ENCODE measurements at places on chromosomes 1 and 21.

DNA sequence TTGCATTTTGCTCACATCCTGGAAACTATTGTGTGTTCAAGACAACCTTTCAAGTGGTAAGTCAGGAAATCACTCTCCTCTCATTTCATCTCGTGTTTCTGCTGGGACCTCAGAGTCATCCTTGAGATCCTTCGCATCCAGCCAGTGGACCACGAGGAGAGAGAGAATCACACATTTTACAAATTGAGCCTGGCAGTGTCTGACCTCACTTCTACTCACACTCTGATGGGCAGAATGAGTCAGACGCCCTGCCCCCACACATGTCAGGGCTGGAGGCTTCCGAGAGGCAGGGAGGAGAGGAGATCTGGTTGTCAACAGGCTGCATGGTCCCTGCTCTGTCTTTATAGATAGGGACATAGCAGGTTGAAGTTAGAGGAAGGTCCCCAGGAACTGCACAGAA lies 509.7 kb downstream of the AJAP1 start:
- no peak for DNase-seq

DNA sequence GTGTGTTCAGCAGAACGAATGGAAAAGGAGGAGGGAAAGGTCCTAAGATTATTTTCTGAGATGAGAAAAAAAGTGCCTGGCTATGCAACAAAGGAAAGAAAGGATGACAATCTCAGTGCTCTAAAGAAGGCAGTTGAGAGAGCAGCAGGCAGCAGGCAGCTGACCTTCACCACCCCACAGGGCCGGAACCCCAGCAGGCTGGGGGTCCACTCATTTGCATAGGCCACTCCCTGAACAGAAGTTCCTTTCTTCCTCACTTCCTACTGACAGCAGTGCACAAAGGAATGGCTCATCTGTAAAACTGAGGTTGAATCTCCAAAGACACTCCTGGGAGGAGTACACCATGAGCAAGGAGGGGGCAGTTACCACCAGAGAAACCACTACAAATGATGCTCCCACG lies 41.4 kb upstream of the TNR start:
- no peak for DNase-seq

DNA sequence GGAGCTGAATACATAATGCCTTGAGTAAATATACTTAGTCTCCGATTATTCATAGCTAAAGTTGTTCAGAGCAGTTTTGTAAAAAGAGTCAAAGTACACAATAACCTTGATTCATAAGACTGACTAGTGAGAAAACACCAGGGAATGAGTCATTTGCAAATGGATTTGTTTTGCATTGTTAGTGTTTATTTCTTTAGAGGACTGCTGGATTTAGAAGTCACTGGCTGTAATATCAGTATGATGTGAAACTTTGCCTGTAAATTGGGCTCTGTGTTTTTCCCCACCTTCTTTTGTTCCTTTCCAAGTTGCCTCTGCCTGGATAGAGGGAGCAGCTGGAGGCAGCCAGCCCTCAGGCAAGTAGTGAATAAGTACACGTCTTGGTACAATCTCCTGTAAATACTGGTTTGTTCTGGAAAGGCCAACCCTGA lies 474.7 kb downstream of the NUF2 start:
- peak; percentile 10 for DNase-seq

DNA sequence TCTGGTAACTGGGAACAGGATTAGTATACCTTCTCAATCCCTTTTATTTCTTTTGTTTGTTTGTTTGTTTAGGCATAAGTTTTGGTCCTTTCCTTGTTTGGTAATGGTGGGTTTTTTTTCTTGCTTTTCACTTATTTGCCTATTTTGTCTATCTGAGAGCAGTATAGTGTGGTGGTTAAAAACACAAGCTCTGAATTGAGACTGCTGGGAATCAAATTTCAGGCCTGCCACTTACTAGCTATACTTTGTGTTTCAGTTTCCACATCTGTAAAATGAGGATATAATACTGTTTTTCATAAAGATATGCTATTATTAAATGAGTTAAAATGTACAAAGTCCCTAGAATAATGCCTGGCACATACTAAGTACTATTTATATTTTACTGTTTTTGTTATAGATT lies 81.6 kb upstream of the IVNS1ABP start:
- no peak for DNase-seq

- no peak for DNase-seq
These were observed 58.7 kb upstream of the GOLT1A start for GRCh38 chr1:204272505-204272904.

- DNase-seq, result no peak
These were observed 12.4 kb upstream of the CREG1 start for GRCh38 chr1:167565922-167566321.

DNA sequence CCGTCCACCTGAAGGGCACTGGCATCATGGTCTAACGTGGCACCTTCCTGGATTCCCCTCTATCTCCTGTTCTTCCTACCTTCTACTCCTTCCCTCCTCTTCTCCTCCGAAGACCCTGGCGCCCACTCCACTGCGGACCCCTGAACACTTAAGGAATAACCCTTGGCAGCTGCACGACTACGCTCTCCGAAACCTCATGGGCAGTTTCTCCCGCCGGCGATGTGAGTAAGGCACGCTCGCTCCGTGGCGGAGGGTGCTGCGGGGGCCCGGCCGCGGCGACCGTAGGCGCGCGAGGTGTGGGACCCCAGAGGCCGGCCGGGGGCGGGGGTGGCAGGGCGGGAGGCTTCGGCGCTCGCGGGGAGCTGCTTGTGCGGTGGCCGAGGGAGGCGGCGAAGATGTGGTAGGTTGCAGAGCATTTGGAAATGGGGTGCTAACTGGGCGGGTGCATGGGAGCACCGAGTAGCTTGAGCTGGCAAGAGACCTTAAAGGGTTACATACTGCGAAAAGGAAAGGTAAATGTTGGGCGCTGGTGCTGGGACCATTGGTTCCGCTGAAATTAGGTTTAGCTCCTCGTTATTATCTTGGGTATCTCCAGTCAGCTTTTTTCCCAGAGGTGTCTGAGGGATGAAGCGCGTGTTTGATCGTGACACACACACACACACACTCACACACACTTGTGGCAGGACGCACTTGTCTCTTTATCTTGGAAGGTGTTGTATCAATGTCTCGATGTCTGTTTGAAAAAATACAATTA lies 876 bp downstream of the LRRC7 start:
- no peak for DNase-seq

DNA sequence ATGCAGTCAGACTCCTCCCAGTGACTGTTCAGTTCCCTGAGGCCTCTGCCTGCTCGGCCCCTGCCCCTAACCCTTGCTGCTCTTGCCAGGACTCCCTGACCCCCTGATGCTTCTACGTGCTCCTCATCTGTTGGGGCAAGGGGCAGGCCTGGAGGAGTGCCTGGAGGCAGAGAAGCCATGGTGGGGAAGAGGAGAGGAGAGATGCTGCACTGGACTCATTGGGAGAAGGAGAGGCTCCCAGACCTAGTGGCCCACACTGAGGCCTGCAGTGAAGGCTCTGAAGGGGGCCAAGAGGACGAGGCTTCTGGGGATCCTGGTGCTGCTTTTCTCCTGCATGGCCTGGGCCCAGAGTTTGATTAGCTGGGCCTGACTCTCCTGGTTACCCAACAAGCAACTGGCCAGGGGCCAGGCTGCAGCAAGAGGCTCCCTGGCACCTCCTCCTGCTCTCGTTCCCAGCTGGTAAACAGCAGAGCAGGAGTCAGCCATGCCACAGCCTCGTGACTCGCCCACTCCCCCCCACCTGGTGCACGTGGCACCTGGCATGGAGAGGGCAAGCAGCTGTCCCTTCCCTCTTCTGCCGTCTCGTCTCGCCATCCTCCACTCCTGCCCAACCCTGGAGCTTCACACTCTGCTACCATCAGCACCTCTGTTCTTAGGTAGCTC lies 847 bp upstream of the RORC start:
- peak; percentile 98 for DNase-seq

- DNase-seq, result no peak
These were observed 26.9 kb downstream of the RAD54L start for GRCh38 chr1:46274225-46275029.

DNA sequence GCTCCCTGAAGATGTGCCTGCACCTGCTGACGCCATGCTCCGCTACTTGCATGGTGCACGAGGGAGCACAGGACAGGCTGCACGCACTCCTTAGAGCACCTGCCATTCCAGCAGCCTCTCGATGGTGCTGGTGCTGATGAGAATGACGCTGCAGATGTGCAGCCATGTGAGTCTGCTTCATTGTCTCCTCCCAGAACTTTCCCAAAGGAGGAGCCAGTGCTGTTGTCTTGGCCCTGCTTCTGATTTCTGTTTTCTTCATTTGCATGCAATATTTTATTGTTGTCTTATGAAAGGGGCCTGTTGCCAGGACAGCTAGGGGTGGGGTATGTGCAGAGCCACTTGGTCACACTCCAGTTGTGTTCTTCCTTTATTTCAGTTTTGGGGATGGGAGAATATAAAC lies 70.1 kb downstream of the PCBP3 start:
- DNase-seq, result no peak

DNA sequence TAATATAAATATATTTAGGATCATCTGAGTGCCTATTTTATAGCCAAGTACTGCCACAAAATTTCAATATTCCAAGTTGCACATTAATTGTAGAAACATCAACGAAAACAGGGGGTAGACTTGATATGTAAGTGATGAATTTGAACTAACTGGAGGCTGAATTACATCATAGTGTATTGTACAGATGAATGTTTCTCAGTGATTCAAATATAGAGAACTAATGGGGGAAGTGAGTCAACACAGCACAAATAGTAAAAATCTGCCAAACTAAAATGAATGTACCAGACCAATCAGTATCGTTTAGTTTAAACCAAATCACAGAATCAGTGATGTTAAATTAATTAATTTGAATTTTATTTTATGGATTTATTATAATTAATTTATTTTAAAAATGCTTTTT lies 42.8 kb downstream of the RTCA start:
- no peak for DNase-seq

- DNase-seq, result no peak
These were observed 625.0 kb upstream of the RGS18 start for GRCh38 chr1:191533254-191533653.

GRCh38 chr1:243756529-243756928 lies 93.5 kb downstream of the AKT3 start:
- no peak for DNase-seq

DNA sequence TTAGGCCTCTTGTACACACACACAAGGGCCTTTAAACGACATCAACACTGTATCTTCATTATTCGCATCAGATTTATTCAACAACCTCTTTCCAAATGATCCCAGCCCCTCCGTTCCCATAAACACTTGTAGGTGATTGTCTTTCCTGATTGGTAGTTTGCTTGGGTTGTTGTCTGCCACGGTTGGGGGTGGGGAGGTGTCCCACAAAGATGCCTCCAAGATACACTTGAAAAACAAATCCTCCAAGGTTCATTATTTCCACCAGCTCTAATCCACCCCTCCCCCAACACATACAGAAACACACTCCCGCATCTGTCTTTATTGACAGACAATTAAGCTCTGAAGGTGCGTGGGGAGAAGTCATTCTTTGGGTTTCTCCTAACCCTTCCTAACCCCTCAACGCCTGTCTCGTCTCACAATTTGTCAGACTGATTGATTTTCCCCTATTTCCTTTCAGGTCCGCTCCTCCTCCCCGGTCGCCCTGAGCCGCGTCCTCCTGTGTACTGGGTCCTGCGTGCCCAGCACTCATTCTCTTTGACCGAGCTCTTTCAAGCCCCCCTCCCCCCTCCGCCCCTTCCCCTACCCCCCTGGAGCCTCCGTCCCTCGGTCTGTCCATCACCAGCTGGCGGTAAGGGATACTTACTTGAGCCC lies 1.4 kb downstream of the WDR26 start:
- DNase-seq, result peak; percentile 75

GRCh38 chr1:58596631-58597052 lies 19.6 kb upstream of the TACSTD2 start:
- no peak for DNase-seq

- DNase-seq, result no peak
These were observed 295.3 kb upstream of the LYPLAL1 start for GRCh38 chr1:218878369-218878768.

DNA sequence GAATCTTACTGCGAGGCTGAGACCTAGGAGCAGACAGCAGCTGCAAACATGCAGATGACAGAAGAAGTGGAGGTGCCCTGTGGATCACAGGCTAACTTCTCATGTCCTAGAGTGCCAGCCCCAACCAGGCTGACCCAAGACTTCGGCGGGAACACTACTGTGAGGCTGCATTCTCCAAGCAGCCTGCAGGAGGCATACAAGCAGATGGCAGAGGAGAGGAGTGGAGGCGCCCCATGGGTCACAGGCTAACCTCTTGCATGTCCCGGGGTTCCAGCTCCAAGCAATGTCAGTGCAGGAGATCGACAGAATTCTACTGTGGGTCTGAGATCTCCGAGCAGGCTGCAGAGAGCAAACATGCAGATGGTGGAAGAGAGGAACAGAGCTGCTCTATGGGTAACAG lies 98.1 kb upstream of the ZNF678 start:
- DNase-seq, result no peak

All from T47D (cell line).